ENCODE measurements at places on chromosomes 5 and 9.

DNA sequence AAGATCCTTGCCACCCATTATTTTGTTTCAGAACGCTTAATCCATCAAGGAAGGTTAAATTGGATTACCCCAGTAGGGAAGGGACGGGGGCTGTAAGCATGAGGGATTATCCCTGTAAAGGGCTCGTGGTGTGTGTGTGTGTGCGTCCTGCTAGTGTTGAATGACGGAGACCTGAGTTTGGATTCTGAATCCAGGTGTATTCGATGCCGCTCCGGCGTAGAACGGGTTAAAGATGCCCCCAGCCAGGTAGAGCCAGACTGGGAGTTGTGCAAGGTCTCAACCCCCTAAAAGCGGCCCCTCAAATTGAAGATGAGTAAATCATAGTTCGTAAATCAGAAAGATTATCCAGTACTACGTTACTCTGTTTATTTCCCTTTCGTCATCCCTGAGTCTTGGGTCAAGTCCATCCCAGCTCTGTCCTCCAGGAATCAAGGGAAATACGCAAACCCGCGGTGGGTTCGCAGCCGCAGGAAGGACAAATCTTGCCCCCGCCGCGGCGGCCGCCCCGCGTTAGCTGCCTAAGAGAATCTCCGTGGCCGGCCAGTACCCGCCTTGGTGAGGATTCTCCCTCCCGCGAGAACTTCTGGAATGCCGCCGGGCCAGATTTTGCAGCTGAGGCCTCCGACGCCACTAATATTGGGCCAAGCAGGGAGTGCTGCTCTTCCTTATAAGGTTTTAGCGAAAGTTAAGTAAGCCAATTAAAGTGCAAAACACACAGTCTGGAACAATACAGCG lies 586 bp upstream of the MTAP start:
- DNase-seq: no peak

DNA sequence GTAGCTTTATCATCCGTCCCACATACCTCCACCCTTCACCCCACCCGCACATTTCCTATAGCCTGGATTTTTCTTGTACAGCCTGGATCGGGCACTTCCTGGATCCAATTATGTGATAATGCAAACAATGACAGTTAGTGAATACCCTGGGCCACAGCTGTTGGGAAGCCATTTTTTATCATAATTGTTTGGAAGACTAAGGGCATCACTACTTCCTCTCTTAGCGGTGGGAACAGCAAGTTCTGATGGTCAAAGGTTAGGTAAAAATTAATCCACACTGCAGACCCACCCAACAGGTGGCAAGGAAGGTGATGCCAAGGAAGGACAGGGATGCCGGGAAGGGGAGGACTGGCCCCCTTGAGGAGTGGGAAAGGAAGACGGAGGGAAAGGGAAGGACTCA lies 183.7 kb downstream of the SAXO1 start:
- DNase-seq: no peak

DNA sequence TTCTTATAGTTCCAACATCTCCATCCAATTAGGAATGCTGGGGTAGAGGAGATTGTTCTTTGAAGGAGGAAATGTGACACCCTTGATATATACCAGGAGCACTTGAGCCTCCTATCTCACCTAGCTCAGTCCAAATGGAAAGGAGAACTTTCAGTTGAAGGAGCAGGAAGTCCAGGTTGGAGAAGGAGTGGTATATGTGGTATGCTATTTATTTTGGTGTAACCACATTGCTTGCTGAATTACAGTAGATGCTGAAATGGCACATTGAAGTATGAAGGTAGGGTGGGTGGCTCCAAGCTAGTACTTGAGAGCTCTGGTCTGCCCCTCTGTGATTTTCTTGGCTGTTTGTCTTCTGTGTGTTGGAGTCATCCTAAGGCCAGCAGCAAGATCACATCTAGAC lies 6.1 kb downstream of the CSNK1G3 start:
- no peak for DNase-seq

GRCh38 chr5:50667653-50668595 lies 1.5 kb downstream of the PARP8 start:
- peak; percentile 73 for DNase-seq

- DNase-seq: no peak
These were observed 34.1 kb upstream of the MTMR12 start for GRCh38 chr5:32346869-32347268.

- DNase-seq: no peak
These were observed 45.7 kb downstream of the NSUN2 start for GRCh38 chr5:6587171-6587570.

GRCh38 chr5:17738446-17738845 lies 104.2 kb downstream of the TAF11L14 start:
- DNase-seq: no peak

DNA sequence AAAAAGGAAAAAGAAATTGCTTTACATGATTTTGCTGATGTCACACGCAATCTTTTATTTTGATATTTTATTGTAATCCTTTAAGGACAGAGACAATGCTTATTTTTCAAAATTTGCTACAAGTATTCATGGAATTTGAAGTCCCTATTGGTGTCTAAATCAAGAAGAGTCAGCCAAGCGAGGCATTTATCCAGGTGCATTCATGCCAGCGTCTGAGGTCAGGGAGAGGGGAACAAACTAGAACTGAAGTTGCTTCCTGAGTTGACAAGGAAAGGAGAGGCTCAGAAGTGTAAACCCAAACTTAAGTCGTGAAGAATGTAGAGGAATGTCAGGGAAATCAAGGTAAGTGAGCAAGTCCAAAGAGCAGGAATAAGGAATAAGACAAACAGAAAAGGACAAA lies 83.0 kb upstream of the GNAQ start:
- no peak for DNase-seq

DNA sequence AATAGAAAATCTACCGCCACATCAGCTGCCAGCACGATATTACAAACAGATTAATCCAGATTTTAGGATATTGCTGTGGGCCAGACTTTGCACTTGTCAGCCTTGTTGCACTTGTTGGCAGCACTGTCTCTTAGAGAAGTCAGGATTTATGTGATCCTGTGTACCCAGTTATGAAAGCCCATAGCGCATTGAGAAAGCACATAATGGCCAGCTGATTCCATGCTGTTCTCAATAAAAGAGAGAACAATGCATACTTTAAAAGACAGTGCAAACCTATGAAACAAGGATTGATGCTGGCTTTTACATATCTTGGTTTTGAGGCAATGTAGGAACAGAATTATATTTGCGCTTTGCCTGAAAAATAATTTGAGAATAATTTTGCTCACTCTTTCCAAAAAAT lies 140.8 kb downstream of the CEP120 start:
- no peak for DNase-seq

DNA sequence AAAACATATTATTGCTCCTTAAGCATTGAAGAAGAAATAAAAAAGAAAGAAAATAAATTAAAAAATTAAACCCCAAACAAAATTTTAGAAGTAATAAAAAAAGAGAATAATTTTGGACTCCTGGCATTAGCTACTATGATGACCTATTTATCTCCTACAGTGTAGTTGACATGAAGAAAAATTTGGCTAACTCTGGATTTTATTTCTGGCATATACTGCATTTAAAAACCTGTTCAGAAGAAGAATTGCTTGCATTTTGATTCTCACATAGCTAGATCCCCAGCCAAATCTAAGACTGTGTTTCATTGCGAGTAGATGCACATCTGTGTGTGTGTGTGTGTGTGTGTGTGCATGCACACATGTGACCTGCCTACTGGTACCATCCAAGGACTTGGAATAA lies 30.1 kb upstream of the GABRG2 start:
- DNase-seq: no peak

GRCh38 chr9:137670391-137671195 lies 51.8 kb downstream of the EHMT1 start:
- DNase-seq: no peak

DNA sequence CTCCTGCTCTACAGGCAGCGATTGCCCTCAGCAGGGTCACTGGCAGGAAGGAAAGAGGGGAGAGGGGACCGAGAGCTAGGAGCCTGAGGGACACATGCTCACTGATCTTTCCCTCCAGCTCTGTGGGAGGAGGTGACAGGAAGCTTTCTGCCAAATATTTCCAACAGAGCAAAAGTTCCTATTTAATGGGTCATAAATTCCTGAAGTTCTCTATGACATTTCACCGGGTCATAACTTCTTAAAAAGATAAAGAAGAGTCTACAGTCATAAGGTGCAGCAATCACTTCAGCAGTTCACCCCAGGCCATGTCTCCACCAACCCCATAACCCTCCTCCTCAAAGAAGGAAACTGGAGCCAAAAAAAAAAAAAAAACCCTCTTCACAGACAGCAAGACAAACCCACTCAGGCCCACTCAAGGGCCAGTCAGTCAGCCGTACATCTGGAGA lies 481.1 kb downstream of the NR2F1-AS1 start:
- no peak for DNase-seq

DNA sequence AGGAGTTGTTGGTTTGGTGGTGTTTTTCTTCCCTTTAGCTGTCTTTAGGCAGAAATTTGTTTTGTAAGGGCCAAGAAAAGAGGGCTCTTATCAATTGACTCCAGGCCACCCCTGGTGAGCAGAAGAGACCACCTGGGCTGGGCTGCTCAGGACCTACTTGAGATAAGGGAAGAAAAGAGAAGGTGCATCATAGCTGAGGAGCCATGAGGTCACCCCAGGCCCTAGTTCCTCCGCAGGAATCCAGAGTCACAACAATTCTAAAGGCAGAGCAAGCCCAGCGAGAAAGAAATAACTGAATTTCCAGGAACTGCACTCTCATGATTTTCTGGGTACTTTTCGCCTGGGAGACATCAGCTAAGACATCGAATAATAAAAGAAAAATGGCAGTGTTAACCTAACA lies 34.9 kb downstream of the RFK start:
- no peak for DNase-seq

DNA sequence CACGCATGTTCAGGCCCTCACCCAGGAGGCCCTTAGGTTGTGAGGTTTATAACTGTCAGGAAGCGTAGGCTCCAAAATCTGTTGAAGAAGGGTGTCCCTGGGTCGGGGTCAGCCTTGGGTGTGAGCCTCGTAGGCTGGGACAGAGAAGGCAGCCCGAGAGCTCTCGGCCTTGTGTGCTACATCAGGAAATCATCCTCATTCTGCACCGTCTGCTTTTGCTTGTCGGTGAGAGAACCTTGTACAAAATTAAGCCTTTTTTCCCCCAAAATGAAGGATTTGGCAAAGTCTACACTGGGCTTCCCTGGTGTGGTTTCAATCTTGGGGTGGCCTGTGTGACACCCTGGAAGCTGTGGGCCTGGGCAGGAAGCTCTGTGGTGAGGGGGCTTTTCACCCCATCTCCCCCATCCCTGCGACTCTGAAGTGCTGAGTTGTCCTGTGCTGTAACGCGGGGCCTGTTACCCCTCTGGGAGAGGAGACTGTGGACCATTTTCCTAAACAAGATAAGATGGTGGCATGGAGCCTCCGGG lies 55.3 kb downstream of the AHRR start:
- no peak for DNase-seq

GRCh38 chr9:4690144-4690543 lies 10.8 kb downstream of the CDC37L1 start:
- no peak for DNase-seq

DNA sequence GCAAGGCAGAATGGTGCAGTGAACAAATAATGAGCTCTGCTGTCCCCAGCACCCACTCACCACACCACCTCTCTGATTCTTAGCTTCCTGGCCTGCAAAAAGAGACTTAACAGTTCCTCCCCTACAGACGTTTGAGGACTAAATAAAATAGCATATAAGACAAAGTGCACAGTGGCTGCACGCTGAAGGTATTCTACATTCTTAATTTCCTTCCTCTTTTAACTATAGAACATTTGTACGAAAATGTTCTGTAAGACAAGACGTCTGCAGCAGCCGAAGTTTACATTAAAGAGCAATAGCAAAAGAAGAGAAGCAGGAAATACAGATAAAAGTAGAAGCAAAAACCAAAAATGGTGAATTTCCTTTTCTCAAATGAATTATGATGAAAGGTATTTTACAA lies 15.7 kb downstream of the FBN2 start:
- DNase-seq: no peak

DNA sequence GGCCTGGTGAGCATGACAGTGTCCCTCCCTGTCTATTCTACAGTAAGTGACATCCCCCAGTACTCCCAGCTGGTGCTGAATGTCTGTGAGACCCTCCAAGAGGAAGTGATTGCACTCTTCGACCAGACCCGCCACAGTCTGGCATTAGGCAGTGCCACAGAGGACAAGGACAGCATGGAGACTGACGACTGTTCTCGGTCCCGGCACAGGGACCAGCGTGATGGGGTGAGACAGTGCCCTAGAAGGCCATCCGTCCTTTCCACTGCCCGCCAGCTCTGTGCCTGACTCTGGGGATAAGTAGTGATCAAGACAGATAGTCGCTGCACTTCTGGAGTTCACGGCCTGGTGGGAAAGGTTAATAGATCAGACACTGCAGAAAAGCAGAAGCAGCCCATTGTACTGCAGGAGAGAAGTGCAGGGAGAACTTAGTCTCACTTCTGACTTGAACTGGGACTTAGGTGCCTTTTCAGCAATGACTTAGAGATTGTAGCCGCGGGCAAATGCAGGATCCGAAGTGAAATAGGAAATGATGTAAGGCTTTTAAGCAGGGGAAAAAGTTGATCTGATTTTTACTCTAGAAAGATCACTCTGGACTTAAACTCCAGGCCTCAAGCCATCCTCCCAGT lies 28.4 kb downstream of the SH3GLB2 start:
- no peak for DNase-seq

GRCh38 chr5:85304524-85304923 lies 919.8 kb upstream of the EDIL3 start:
- no peak for DNase-seq

- DNase-seq: no peak
These were observed 306.2 kb upstream of the PUM3 start for GRCh38 chr9:3150074-3150473.

GRCh38 chr5:169202969-169203368 lies 98.0 kb downstream of the SLIT3 start:
- no peak for DNase-seq

DNA sequence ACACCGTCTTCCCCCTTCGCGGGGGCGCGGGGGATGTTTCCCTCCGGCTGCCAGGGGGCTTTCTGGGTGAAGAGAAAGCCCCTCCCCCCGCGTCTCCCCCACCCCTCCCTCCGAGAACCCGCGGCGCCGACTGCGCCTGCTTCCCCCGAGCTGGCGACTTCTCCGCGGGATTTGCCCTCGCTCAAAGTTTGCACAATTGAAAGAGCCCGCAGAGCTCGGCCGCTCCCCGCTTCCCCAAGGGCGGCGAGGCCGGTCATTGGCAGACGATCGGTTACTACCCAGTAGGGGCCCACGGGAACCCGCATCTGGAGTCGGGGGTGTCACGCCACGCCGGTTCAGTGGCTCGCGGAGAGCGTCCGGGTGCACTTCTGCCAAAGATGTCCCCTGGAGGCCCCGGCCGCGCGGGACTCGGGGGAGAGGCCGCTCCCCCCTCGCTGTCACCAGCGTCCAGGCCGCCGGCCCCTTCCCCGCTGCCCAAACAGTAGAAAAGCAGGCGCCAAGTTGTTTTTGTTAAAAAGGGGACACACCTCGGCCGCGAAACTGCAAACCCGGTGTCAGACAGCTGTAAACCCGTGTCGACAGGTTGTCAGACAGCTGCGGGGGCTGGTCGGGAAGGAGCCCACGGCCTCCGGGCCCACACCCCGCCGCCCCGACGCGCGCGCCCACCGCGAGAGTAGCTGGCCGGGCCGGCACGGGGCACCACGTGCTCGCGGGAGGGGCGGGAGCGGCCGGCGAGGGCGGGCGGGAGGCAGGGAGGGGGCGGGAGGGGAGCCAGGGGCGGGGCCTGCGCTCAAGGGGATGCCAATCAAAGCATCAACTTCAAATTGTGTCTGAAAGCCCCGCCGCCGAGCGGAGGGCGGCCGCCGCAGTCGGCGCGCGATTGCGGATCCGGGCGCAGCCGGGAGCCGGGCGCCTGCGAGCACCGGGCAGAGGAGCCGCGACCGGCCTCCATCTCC lies at the start of gene IRX1:
TSS of gene IRX1 (plus strand) at position 827 of the 956 bp plus-strand sequence. CDS start 274 bp downstream, outside the sequence.
- no peak for DNase-seq
